ENCODE measurements at places on chromosomes 4 and X. TPM values are rescaled to one million over a fixed set of nuclear protein-coding genes. Genes with fewer than 3 reads are reported as not detected.

Gene SLC16A2
- not detected for total RNA-seq

- DNase-seq = no peak
Observed at GRCh38 chr4:138698641-138699040, 316.9 kb upstream of the NOCT start.

Gene TEC
- 3.4 TPM for total RNA-seq

Gene P2RY4
- total RNA-seq = 0.21 TPM

Gene SPANXA1
- not detected for total RNA-seq

DNA sequence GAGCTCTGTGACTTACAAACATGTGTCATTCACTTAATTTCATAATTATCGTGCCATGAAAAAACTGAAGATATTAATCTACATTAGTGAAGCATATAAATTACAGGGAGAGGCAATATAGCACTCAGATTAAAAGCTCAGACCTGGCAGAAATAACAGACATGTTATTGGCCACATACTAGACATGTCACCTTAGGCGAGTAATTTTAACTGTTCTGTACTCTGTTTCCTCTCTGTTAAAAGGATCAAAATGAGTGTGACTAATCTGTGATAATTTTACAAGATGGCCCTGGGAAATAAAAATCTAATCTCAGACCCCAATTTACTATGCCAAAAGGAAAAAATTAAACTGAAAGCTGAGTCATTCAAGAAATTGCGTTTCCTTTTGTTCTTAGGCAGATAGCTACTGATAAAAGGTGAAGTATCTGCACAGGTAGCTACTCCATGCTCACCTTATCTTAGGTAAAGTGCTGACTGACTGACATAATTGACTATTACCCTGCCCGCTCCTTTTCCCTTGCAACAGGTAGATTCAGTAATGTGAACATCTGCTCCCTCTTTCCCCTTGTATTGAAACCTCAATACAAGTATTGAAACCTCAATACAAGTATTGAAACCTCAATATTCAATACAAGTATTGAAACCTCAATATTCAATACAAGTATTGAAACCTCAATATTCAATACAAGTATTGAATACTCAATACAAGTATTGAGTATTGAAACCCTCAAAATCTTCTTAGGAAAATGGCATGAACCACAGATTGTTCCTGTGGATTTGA, 33.2 kb downstream of the RELL1 start:
- DNase-seq = no peak

Gene PTPN13
- total RNA-seq = 0.08 TPM

Gene SMIM10
- total RNA-seq = 0.52 TPM

DNA sequence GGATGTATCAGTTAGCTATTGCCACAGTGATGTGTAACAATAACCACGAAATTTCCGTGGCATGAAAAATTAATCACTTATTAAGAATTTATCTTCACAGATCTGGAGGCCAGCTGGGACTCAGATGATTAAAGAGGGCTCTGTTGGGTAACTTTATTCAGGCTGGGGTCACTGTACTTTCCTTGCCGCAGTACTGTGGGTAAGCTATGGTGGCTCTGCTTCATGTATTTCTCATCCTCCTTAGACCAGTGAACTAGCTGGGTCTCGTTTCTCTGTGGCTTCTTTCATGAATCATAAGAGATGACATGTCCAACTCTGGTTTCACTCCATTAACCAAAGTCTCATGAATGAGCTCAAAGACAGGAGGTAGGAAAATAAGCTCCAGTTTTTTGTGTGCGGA, 13.5 kb downstream of the TEX13B start:
- DNase-seq = no peak

Gene SSX2
- total RNA-seq = not detected

Gene LANCL3
- 0.29 TPM for total RNA-seq

DNA sequence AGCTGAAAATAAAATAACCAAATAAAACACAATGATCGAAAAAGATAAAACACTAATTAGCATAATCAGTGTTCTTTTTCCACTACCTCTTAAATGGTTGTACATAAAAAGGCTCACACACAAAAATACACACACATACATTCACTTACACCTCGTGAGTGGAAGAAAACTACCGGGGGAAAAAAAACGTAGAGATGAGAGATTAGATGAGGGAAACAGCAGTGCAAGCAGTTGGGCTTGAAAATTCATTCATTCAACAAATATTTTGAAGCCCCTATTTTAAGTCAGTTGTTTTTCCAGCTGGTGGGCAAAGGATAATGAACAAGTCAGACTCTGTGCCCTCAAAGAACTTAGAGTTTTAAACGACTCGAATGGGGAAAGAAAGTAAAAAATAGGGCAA, 1.0 kb downstream of the TBCK start:
- DNase-seq = no peak

Gene ZNF630
- 0.99 TPM for total RNA-seq

DNA sequence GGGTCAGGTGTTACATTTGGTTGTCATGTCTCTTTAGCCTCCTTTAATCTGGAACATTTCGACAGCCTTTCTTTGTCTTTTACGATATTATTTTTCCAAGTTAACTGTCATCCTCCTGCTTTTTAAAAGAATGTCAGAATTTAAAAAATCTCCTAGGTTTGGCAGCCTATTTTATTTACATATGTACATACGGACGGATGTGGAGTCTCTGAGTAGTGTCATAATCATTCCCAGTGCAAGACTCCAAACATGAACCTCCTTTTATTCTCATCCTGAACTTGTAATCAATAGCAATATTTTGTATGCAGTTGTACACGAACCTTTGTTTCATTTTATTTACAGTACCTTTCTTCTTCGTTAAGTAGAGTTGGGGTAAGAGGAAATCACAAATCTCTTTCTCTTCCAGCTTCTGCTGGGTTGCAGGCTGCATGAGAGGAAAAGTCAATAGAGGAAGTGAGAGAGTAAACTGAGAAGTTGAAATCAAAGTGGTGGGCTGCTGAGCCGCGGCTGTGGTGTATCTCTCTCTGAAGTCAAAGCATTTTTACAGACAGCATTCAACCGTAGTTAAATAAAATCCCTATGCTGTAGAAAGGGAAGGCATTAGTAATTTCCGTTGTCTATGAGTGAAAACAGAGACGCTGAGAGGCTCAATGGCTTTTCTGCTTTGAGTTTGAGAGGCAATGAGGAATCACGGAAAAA, 53.9 kb upstream of the RPS6KA3 start:
- peak; percentile 38 for DNase-seq

Gene RNF175
- not detected for total RNA-seq

- DNase-seq = no peak
Observed at GRCh38 chr4:98411731-98412130, 150.5 kb downstream of the RAP1GDS1 start.

GRCh38 chr4:111697176-111697942, 447.9 kb upstream of the FAM241A start:
- no peak for DNase-seq

DNA sequence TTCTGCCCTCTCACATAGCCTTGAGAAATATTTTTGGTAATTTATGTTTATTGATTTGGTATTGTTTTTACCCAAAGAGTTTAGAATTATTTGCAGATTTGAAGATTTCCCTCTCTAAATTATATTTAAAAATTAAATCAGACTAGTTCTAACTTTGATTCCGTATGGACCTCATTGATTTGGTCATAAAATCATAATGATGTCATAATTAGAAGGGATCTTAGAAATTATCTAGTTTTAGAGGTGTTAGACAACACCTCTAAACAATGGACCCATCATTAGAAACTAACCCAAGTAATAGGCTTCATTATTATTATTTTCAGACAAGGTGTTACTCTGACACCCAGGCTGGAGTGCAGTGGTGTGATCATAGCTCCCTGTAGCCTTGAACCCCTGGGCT, 24.1 kb downstream of the DLG3 start:
- no peak for DNase-seq

DNA sequence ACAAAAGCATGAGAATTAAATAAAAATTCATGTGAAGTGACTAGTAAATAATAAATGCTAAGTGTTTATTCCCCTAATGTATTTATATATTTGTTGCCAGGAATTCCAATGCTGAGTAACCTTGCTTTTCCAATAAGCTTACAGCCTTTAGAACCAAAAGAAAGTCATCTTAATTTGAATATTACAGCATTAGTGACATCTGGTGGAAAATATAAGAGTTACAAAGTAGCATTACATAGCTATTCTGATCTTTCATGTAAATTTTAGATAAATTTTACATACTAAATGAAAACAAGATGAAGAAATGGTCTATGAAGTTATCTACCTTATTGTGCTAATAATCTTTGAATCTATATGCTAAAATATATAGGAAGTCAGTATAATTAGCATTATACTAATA, 10.4 kb downstream of the MAD2L1 start:
- DNase-seq = no peak

Gene EVC
- 1.9 TPM for total RNA-seq

Gene ANOS1
- total RNA-seq = 0.03 TPM

- DNase-seq = no peak
Observed at GRCh38 chr4:78627046-78627965, 75.7 kb downstream of the ANXA3 start.

DNA sequence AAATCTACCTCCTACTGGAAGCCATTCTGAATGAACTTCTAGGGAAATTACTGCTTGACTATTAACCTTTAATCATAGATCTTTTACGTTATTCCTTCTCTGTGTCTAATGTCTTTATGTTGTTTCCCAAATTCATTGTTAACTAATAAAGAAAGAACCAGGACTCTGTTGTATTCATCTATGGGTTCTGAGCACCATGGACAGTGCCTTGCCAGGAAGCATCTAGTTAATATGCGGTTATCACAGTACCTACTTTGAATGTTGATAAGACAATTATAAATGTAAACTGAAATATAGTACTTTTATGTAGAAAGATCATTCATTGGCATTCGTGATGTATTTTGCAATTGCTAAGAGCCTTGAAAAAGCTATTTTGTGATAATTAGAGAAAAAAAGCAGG, 23.8 kb downstream of the NWD2 start:
- no peak for DNase-seq

Gene TMEM150C
- total RNA-seq = not detected

Gene C4orf36
- not detected for total RNA-seq

DNA sequence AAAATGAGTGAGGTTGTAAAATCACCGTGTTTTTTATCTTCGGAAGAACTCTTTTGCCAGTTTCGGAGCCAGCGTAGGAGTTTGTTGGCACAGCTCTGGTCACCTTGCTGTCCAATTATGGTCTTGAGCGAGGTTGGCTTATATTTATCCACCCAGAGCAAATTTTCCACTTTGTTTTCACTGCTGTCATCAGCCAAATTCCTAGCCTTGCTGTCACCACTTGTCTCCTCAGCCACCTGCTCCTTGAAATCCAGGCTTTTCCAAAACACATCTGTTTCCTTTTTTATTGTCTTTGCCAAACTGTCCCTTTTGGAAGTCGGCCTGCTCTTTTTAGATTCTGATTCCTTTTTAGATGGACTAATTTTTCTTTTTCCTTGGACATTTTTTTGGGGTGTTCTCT, 57.6 kb downstream of the RFC1 start:
- no peak for DNase-seq

GRCh38 chrX:139844163-139844562, 88.7 kb downstream of the ATP11C start:
- no peak for DNase-seq

GRCh38 chr4:183843248-183843671, 61.8 kb upstream of the STOX2 start:
- no peak for DNase-seq

DNA sequence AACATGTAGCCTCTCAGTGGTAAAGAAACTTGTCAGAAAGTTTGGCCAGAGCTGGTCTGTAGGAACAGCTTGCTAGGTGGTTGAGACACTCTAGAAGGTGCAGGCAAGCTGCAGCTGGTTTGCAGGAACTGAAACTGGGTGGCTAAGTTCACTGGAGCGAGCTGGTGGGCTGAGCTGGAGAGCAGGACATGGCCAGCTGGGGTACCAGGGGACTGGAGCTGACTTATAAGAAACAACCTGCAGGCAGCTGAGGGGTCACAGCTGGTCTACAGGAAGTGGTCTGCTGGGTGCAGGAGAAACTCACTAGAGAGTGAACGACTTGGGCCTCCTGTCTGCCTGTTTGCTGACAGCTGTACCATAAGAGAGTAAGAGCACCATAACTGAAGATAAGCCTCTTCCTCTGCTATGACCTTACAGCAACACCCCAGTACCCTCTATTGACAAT, 157.1 kb upstream of the LNX1 start:
- DNase-seq = no peak
